ENCODE measurements at places on chromosomes 2 and 18. TPM values are rescaled to one million over a fixed set of nuclear protein-coding genes. Genes with fewer than 3 reads are reported as not detected.

- no peak for DNase-seq
Measured at GRCh38 chr2:171132086-171132485, 28.6 kb downstream of the TLK1 start.

DNA sequence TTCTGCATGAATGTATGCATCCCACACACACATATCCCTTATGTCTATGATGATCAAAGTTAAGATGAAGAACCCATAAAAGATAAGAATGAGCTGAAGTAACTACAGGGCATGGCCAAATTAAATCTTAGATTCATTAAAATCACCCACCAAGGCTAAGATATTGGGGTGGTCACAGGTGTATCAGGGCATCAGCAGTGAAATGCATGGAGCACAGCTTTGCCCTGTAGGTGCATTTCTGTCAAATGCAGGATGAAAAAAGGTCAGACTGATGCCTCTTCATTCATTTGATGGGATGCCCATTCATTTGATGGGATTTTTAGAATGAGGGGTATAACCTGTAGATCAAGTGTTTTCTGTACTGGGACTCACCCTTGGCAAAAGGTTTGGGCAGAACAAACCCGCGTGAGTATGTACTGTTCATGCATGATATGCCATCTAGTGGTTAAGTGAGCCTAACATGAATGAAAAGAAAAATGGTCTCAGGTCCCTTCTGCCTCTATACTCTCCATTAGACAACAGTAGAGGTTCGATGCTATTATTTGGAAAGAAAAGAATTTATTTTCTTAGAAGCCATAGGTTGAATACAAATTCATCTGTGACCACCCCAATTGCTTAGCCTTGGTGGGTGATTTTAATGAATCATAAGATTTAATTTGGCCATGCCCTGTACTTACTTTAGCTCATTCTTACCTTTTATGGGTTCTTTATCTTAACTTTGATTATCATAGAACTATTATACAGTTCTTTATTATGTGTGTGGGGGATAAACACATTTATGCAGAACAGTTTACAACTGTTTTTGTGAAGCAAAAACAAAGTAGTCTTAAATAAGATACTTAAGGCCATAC is 43.2 kb upstream of the NOSTRIN start:
- no peak for DNase-seq

DNA sequence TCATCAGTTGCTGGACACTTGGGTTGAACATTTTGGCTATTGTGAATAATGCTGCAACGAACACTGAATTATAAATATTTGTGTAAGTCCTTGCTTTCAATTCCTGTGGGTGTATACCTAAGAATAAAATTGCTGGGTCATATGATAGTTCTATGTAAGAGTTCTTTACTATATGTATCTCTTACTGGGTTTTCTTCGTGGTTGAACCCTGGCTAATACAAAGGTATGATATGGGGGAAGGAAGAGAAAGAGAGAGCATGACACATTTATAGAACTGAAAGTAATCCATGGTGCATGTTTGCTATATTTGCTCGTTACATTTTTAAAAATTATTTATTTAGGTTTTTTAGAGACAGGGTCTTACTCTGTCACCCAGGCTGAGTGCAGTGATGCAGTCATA is 143.1 kb upstream of the GAREM1 start:
- DNase-seq: no peak

DNA sequence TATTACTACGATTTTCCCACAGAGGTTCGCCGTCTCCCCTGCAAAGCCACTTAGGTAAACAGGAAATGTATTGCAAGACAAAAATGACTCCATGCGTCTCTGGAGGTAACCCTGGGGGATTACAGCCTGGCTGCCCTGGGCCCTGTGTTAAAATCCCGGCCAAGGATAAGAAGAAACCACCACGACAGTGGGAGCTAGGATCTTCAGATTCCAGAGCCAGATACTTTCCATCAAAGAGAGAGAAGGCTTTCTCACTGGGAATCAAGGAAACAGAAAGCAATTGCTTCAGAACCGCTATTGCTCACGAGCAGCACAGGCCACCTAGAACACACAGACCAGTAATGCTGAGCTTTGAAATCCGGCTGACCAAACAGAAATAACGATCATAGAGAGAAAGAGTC is 97.9 kb upstream of the ZNF516 start:
- DNase-seq: no peak

DNA sequence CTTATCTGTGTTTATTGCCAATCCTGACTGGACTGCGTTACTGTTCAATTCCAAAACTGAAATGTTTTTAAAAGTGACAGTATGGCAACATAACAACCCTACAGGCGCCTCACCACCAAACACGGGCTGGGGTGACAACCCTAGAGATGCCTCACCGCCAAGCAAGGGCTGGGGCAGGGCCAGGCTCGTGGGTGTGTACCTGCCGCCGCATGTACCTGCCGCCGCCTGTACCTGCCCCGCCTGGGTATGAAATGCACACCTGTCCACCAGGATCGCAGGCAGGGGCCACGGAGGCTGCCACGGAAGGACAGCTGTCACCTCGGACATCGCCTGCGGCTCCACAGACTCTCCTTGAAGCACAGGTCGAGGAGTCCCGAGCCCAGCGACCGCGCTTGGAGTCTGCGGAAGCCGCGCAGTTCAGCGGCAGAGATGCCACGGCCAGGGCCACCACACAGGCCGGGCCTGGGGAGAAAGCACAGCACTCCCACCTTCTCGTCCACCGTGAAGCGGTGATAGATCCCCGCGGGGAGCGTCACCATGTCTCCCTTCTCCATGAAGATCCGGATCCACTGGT is 18.9 kb downstream of the ADI1 start:
- DNase-seq: no peak

DNA sequence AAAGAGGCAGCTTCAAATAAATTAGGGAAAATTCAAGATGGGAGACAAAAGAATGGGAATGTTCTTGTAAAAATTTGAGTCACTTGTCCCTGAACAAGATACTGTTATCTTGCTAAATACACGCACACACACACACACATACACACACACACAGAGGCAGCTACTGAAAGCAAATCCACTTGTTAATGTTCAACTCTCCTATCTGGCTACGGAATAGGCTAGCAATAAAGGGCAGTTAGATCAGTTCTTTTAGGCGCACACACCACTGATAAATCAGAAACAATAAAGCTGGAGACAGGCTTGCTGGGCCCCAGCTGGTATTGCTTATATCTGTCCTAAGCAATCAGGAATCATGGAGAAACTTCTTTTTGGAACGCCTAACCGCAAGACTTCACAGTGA is 461.6 kb downstream of the BCL11A start:
- no peak for DNase-seq

DNA sequence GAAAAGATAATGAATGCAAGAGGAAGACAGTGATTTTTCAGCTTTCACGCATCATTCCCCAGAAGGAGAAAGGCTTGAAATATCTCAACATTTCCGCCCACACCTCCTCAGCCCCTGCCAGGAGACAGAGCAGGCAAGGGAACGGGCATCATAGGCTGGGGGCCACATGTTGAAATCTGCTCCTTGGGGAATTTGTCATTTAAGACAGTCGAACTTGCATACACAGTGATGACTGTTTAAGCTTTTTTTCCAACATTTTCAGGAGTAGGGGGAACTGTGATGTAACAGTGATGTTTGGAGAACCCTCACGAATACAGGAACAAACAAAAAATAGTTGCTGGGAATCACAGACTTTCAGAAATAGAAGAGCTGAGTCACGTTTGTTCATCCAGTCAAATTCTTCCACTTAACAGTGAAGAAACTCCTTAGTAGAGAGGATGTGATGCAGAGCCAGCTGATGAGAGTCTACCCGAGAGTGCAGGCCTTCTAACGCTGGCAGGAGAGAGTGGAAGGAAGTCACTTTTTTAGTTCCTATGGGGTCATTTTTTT is 266.8 kb downstream of the ALPK2 start:
- no peak for DNase-seq

- no peak for DNase-seq
Measured at GRCh38 chr2:102000813-102001766, 9.3 kb downstream of the IL1R2 start.

- DNase-seq: no peak
Measured at GRCh38 chr2:2222931-2223330, 108.1 kb downstream of the MYT1L start.

DNA sequence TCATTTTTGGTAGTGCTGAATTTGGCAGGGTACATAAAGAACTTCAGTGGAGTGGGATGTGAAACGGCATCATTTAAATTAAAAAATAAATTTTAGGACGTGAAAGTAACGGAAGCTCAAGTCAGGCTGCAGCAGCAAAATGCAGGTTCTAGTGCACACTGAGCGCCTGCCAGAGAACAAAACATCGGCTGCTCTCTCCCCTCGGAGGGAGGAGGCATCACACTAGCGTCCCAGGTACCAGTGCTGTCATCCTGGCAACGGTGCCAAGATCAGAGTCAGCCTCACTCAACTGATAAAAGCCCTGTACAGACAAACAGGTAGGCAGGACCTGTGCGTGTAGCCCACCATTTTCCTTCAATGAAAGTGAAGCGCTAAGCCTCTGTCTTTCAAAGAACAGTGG is 261.5 kb downstream of the PTGR3 start:
- no peak for DNase-seq

The CD8A gene
- 0.02 TPM for polyA plus RNA-seq

The CBLN2 gene
- not detected for polyA plus RNA-seq

The FAM136A gene
- 21.3 TPM for polyA plus RNA-seq

The ST8SIA5 gene
- 0.10 TPM for polyA plus RNA-seq

All from keratinocyte (primary cell).